MG63 (cell line): ENCODE measurements at places on chromosomes 1 and 21. TPM values are rescaled to one million over a fixed set of nuclear protein-coding genes. Genes with fewer than 3 reads are reported as not detected.

Gene DENND2D
- total RNA-seq, result 2.6 and 4.7 TPM in 2 replicates

- peak; percentile 23 for DNase-seq
Measured at GRCh38 chr1:151934048-151934493, 24.8 kb upstream of the THEM4 start.

DNA sequence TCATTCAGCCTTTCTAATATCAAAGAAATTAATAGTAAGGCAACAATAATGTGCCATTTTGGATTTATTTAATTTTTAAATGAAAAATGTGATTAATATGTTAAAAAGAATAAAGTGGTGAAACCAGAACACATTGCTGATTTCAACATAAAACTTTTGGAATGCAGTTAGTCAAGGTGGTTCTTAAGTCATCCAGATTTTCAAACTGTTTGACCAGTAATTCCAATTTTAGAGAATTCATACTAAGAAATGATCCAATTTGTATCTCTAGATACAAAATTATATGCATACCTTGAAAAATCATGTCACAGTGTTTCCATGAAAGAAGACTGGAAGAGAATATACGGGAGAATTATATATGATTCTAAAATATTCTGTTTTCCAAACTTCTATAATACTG lies 54.2 kb upstream of the MCOLN3 start:
- DNase-seq, result no peak

DNA sequence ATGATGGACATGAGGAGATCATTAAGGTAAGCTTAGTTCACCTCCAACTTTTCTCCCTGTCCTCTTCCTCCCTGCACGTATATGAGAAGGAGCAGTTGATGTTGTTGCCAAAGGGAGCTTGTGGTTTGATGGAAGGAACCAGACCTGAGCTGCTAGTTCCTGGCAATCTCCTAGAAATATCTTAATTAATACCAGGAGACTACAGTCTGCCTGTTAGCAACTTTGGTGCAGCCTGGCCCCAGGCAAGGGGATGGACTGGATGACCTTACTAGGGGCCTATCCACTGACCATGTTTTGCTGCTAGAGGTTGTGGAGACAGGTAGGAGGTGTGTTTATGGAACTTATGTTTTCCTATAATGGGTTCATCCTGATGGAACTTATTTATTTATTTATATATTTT lies 22.6 kb downstream of the TUFT1 start:
- DNase-seq, result no peak

GRCh38 chr1:246781212-246781611 lies 57.0 kb downstream of the SCCPDH start:
- DNase-seq, result no peak

Gene CD164L2
- total RNA-seq, result not detected in 2 replicates
